ENCODE measurements at places on chromosomes 2 and 18.

GRCh38 chr2:148658807-148659722, 14.5 kb downstream of the EPC2 start:
- no peak for DNase-seq

DNA sequence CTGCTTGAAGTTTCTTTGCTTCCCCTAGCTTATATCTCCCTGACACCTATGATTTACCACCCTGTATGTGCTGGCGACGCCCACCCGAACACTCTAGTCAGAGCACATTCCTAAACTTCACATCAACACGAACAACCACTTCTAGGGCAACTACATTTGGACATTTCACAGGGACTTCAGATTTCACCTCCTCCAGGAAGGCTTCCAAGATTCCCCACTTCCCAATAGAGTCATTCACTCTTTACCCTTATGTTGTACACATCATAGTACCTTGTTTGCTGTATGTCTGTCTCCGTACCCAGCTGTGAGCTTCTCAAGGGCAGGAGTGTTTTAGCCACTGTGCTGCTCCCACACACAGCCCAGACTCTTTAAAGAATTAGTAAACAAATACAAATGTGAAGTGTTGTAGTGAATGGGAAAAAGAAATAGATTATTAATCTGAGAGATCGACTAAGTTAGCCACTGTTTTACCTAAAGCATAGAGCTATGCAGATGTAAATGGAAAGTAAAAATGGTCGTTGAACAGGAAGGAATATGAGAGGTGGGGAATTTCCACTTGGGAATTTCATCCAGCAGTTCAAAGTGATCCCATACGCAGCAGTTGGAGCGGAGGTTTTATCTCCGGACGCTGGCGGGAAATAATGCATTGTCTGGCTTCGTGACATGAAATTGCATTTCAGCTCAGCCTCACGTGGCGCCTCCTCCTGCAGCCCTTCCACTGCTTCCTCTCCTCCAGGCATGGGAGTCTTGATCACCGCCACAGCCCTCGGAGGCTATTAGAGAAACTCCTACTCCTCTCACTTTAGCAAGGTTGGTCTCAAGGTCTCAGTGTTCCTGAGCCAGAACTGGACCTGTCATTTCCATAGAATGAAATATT, 233.4 kb upstream of the COPS8 start:
- no peak for DNase-seq

- DNase-seq: no peak
Observed at GRCh38 chr18:8952769-8953760, 149.4 kb upstream of the NDUFV2 start.

GRCh38 chr2:216222650-216223352, 113.7 kb downstream of the XRCC5 start:
- DNase-seq: no peak

GRCh38 chr2:113741091-113741490, 15.4 kb downstream of the SLC35F5 start:
- DNase-seq: no peak

GRCh38 chr2:221787561-221787960, 215.5 kb upstream of the EPHA4 start:
- DNase-seq: no peak

GRCh38 chr2:166057370-166058164, 70.3 kb downstream of the SCN1A start:
- DNase-seq: no peak

Data from stimulated activated CD4-positive, alpha-beta T cell treated with anti-CD3 and anti-CD28 coated beads, Interleukin-4, amount 100 ng/mL, for 48 hours (primary cell).